ENCODE measurements at places on chromosomes 6 and 20. TPM values are rescaled to one million over a fixed set of nuclear protein-coding genes. Genes with fewer than 3 reads are reported as not detected.
A peak's percentile ranks its signal among the peaks of the same experiment; 100 is the strongest.

The EYA4 gene
- 0.09 TPM for total RNA-seq

DNA sequence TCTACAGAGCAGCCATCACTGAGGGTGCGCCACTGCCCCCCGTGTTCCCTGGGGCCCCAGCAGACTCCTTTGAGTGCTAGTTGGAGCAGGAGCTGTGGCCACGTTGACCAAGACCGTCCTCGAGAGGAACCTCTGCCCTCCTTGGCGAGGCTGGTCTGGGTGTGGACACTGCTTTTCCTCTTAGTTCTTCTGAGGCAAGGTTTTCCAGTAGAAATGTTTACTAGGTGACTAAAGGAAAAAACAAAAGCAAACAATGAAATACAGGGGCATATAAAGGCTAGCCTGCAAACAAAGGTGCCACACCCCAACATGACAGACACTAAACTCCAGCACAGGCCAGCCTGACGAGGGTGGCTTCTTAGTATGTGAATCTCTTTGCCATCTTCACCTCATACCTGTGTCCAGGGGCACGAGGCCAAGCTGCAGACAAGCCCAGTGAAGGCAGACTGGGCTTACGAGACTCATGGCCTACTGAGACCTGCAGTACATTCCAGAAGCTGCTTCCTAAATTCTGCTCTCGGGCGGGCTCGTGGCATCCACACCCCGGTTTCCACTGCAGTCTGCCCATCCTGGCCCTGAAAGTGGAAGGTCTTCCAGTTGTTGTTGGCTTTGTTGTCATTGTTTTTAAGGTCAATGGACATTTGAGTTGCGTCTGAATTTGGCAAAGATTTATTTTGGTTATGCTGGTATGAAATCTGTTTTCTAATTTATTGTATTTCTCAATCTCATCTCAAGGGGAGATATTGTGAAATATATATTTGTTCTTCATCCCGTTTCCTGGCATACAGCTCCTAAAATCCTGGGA is 39.2 kb downstream of the FAM50B start:
- H3K4me3 ChIP-seq, result no peak overlapping the region
- no peak for DNase-seq
- peaks cover 10% of the 10 kb centered on the region for H3K4me1 ChIP-seq
- H3K27ac ChIP-seq, result no peak overlapping the region
- no peaks in the 10 kb centered on the region for H3K36me3 ChIP-seq
- no peaks in the 10 kb centered on the region for H3K27me3 ChIP-seq

DNA sequence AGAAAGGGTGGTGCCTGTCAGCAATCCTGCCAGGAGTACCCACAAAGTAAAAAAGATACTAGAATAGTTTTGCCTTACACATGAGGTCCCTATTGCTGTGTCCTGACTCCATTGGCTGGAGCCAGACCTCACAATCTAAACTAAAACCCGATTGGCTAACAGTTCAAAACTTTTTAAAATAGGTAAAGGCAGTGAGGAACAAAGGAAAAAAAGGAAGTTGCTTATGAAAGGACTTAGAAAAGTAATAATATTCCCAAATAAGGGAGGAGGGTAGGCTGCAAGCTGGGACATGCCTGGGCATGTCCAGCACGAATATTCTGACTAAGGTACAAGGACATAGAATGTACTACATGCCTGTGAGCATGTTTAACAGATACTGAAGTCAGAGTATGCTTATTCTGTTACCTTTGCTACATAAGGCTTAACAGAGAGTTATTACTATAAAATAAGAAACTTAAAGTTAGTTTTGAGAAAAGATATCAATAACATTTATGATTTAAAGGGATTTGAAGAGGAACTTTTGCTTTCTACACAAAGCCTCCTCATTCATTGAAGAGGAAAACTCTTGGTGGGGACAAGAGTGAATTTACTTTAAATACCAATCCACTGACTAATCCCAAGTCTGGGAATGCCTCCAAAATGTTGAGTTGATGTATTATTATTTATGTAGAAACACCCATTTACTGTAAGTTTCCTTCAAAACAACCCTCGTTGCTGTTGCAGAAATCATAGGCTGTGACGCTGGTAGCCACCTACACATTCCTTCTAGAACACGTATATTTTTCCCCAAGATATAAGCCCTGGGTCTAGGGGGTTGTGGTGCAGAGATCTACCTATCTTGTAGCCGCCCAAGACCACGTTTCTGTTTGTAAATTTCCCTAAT is 8.2 kb upstream of the MTHFD1L start:
- no peaks in the 10 kb centered on the region for H3K27me3 ChIP-seq
- H3K27ac ChIP-seq, result peak overlapping the region; percentile 64
- DNase-seq, result no peak
- no peaks in the 10 kb centered on the region for H3K36me3 ChIP-seq

- peak overlapping the region; percentile 91 for H3K4me3 ChIP-seq
- no peak for DNase-seq
- H3K36me3 ChIP-seq, result no peaks in the 10 kb centered on the region
- peak overlapping the region; percentile 77 for H3K27ac ChIP-seq
Measured at GRCh38 chr20:45857882-45858216, 435 bp downstream of the ZSWIM3 start.

GRCh38 chr6:170029416-170030283 is 261.2 kb downstream of the DLL1 start:
- no peak overlapping the region for H3K4me3 ChIP-seq
- H3K27me3 ChIP-seq, result no peaks in the 10 kb centered on the region
- H3K27ac ChIP-seq, result no peak overlapping the region
- H3K36me3 ChIP-seq, result no peaks in the 10 kb centered on the region
- H3K4me1 ChIP-seq, result peaks cover 4% of the 10 kb centered on the region

The RFX6 gene
- not detected for total RNA-seq

GRCh38 chr6:145400508-145400907 is 334.8 kb downstream of the EPM2A start:
- H3K4me3 ChIP-seq, result no peak overlapping the region
- no peaks in the 10 kb centered on the region for H3K36me3 ChIP-seq
- H3K4me1 ChIP-seq, result no peaks in the 10 kb centered on the region
- H3K27ac ChIP-seq, result no peak overlapping the region
- no peak for DNase-seq
- H3K27me3 ChIP-seq, result no peaks in the 10 kb centered on the region
